Daoy (cell line): ENCODE measurements at places on chromosomes 16 and 17. TPM values are rescaled to one million over a fixed set of nuclear protein-coding genes. Genes with fewer than 3 reads are reported as not detected.
A peak's percentile ranks its signal among the peaks of the same experiment; 100 is the strongest.

GRCh38 chr17:72514891-72515290, 394.1 kb downstream of the SOX9 start:
- DNase-seq, result peak; percentile 92

- no peak for DNase-seq
Measured at GRCh38 chr17:63695889-63696288, 4.0 kb downstream of the LIMD2 start.

Gene HBA2
- 3.5 TPM in 1 of 2 replicates, not detected in the other for total RNA-seq

DNA sequence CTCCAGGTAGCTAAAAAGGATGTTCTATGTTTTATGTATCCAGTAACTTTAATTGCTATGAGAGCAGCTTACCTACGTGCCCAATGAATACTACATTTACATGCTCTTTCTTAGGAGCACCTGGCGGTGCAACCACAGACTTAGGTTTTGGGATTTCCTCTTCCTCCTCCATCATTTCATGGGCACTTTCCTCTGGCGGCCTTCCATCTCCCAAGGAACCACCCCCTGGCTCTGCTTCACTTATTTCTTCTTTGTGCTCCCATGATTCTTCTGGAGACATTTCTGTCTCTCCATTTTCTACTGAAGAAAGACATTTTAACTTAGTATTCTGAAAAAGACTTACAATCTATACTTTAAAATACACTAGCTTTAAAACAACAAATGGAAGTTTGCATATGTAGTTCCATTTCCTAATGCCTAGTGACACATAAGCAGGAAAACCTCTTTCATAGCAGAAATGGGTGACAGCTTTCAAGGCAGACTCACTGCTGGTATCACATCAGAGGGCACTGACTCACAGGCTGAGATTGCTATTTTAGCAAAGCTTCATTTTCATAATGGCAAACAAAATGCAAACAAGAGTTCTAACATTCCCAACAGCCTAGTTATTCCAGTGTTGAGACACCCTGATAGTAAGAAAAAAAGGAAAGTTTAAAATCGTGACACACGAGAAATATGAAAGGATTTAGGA, 19.1 kb downstream of the GSPT1 start:
- peak; percentile 33 for DNase-seq

- DNase-seq, result no peak
Measured at GRCh38 chr16:9422762-9423513, 331.5 kb downstream of the HAPSTR1 start.

Gene KRTAP9-4
- not detected in 2 replicates for total RNA-seq
